ENCODE measurements at places on chromosomes 4 and X.

DNA sequence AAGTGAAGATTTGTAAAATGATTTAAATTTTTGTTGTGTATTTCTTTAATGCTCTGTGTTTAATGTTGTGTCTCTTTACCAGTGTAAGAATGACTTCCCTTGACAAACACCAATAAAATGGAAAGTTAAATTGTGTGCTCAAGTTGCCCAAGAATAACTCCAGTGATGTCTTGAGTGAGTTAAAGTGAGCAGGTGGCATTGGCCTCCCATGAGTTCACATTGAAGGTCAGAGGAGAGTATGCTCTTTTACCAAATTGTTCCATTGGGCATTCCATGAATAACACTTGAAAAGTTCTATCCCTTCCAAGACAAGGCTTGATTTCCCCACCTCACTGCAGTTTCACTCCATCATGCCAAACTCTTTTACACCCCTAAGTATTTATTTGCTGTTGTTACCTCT is 4.5 kb downstream of the ANXA5 start:
- DNase-seq = no peak

GRCh38 chr4:176584031-176584606 is 208.6 kb downstream of the VEGFC start:
- no peak for DNase-seq

- peak; percentile 27 for DNase-seq
These were observed 27.9 kb downstream of the TRIM61 start for GRCh38 chr4:164949448-164950143.

DNA sequence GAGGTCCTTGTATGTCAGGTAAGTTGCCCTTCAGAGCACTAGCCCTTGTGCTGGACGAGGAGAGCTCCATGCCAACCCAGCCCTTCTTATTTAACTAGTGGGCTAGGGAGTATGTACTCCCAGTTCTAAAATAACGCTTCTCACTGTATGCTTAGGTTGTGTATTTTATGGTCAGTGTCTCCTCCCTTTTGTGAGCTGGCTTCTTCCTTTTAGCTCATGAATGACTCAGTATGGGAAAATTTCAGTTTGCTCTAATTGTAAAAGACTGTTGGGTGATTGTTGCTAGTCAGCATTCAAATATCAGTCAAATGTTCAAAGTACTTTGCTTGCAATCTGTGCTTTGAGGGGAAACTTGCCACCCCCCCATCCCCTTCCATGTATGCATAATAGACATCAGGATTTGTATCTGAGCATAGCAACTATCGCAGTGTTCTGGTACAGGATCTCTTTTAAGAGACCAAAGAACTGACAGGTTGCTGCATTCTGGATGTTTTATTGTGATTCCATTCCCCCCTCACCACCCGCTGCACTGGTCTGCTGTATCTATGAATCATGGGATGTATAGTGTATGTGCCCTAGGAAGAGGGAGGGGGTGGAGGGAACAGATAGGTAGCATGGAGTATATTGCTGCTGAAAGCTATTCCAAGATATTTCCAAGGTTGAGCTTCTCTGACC is 34.7 kb downstream of the DLG3 start:
- DNase-seq = no peak

GRCh38 chr4:154781983-154782293 is 866 bp downstream of the RBM46 start:
- DNase-seq = no peak

DNA sequence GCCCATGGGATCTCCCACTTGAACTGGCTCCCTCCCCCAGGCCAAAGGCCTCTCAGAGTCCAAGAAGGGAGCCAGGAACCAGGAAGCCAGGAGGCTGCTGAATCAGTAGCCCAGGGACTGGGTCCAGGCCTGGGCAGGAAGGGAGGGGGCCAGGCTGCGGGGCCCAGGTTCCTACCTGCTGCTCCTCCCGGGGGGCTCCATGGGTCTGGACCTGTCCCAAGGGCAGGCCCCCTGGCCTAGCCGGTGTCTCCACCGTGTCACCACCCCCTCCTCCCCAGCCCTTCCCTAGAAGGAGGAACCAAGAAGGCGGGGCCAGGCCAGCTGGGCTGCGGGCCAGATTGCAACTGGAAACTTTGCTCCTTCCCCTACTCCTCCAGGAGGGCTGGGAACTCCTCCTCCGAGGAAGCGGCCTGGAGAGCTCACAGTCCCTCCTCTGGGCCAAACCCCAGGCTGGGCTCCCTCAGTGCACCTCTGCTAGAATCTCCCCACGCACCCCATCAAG is at the start of gene IQSEC2:
IQSEC2 (minus strand) TSS at position 264 of the 502 bp plus-strand sequence.
- peak; percentile 93 for DNase-seq

DNA sequence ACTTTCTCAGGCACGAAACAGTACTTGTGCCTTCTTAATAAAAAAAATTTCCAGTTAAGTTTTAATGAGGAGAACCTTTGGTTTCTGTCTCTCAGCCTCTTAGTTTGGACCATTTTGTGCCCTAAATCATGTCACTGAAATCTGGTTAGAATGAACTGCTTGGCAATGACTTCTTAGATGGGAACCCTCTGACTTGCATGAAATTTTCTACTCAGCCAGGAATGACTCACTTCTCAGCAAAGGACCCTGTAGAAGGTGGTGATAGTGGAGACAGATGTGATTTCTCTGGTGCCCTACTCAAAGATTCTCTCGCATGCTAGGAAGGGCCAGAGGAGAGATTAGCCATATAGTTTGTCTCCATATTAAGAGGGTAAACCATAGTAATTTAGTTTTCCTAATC is 50.5 kb downstream of the RASL11B start:
- DNase-seq = no peak

GRCh38 chr4:38683276-38683675 is 19.3 kb downstream of the KLF3 start:
- DNase-seq = no peak

- no peak for DNase-seq
These were observed 454.9 kb downstream of the PDGFC start for GRCh38 chr4:156516698-156517097.

GRCh38 chr4:103085555-103086196 is 9.1 kb upstream of the SLC9B2 start:
- DNase-seq = no peak

DNA sequence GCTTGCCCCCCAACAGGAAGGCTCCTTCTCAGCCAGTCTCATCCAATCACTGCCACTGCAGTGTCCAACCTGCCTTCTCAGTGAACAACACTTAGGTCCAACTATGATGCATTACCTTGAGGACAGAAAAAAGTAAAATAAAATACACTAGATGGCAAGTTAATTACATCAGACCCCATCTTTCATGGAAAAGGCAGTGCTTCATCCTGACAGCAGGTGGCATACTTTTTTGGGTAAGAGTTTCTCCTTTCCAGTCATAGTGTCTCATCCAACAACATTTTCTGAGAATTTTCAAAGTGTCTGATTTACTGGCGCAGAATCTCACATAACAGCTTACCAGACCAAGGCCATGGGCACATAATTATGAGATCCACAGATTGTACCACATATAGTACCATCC is 1742.8 kb downstream of the PCDH7 start:
- peak; percentile 14 for DNase-seq

DNA sequence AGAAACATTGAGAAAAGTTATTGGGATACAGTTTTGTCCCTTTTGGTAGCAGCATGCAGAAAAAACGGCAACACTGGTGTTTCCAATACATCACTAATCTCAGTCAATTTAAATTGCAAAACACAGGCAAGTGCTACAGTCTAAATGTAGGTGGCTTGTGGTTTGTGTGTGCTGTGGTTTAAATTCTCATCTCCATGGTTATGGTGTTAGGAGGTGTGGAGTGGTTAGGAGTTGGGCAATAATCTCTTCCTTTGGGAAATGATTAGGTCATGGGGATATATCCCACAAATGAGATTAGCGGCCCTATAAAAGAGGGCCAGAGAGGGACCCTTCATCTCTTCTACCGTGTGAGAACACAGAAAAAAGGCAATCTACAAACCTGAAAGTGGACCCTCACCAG is 1344.3 kb downstream of the ADGRL3 start:
- no peak for DNase-seq

- DNase-seq = no peak
These were observed at the start of gene FOXP3 for GRCh38 chrX:49264460-49264859. TSS of gene FOXP3 (minus strand) at chrX:49264710. CDS start at chrX:49258505, 6,205 bp downstream.

GRCh38 chr4:185695743-185696142 is 116.3 kb downstream of the SORBS2 start:
- no peak for DNase-seq

GRCh38 chr4:57763070-57763469 is 652.9 kb upstream of the IGFBP7 start:
- DNase-seq = no peak

DNA sequence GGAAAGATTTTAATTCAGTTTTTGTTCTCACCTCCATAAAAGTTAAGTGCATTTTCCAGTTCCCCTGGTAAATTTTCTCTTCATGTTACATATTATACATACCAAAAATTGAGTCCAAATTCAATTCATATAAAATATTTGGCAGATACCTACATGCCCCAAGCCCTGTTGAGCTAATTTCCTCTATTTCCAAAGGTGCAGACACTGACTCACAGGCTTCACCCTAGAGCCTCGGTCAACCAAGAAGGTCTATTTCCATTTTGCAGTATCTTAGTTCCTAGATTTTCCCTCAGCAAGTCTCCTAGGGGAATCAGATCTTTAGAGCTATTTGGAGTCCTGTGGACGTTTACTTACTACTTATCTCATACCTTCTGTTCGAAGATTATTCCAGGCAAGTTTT is 174.4 kb downstream of the TSPAN5 start:
- DNase-seq = no peak

DNA sequence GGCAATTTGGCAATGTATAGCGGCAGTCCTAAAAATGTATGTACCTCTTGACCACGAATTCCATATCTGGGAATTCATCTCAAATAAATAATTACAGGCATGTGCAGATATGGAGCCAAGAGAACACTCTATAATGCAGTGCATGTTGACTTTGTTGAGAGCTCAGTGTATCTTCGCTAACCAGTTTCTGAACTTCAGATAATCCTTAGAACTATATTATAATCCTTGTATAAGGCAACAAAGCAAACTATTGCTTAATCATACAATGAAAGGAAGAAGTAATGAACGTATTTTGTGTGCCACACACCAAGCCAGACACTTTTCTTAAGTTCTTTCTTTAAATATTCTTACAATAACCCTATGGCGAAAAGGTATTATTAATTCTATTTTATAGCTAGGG is 168.5 kb downstream of the SMIM20 start:
- DNase-seq = no peak

- no peak for DNase-seq
These were observed 127.8 kb downstream of the DDX53 start for GRCh38 chrX:23127586-23127985.

DNA sequence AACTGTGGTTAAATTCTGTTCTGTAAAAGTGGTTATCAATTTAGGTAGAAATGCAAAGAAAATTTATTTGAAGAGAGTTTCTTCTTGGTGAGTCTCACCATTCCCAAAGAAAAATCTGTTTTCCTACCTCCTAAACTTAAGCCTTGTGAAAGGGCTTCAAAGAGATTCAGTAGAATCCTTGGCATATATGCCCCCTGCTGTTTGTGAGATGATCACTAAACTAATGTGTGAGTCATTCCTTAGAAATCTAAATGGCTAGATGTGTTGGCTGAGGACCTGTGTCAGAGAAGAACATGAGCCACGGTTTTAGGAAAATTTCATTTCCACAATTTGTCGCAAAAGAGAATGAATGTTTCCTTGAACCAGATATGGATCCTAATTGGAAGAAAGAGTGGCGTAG is 260.9 kb downstream of the SLC7A11 start:
- DNase-seq = no peak

- no peak for DNase-seq
These were observed 17.5 kb upstream of the WDR1 start for GRCh38 chr4:10134141-10134540.

- no peak for DNase-seq
These were observed 28.1 kb downstream of the MANBA start for GRCh38 chr4:102732678-102733077.

DNA sequence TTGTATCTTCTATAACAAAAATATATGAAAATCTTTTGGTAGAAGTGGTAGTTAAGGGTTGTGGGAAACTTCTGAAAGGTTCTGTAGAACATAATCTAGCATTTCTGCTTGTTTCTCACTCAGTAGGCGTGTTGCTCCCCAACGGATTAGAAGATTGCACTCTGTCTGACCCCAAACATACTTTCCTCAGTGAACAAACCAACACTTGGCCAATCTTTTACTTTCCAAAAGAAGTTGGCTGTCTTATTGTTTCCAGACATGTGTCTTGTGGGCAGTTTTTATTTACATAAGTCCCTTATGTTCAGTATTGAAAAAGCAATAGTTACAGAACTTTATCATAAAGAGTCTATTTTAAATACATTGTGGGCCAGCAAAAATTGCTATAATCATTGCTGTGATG is 312.8 kb upstream of the EPHA5 start:
- no peak for DNase-seq

DNA sequence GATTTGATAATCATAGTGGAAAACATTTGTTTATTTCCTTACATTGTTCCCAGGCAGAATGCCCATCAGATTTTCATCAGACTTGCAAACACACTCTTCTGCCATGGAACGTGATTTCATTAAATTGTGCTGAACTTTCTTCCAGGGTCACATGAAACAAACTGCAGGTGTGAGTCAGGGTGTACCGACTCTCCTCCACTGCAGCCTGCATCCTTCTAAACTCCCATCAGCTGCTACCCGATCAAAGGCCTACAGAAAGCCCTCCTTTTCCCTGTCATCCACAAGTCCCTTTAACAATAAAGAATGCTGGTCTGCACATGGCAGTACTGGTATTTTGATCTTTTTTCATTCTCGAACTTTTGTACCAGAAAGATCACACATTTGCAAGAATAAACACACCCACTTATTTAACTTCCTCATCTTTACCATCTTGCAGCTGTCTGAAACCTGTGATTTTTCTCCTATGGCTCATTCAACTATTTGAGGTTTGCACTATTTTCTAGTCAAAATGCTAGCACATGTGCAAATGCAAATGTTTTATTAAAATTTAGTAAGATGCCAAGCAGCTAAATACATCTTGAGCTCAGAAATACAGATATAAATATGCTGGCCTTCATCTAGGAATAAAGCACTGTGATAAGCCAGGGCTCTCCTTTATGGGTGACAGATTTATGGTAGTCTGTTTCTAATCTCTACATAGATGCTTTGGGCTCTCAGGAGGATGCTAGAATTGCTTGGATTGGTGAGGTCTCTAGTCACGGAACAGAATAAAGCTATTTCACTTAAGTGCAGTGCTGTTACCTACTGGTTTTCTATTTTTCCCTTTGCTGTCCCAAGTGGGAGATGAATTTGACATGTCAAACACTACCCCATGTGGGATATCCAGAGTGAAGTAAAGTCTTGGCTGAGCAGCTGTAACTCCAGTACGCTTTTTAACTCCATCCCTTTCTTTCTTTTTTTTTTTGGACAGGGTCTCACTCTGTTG is 25.8 kb upstream of the ARHGAP24 start:
- no peak for DNase-seq

DNA sequence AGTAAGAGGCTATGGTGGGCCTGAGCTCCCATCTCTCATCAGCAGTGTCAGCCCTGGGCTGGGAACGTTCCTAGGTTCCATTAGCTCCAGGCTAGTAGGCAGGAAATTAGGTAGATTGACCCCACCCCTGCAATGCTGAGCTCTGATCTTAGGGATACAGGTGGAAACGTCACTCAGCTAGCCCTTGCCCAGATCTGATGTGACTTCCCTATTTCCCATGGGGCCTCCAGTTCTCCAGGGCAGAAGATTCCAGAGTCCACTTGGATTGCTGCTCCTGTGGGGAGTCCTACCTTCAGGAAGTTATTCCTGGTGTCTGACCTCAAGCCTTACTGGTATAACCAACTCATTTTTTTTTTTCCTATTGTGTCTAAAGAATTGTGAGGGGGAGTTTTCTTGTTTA is 81.1 kb downstream of the EFNB1 start:
- no peak for DNase-seq

Data from HAP-1 (cell line).